ENCODE measurements at places on chromosomes 11 and 22.

DNA sequence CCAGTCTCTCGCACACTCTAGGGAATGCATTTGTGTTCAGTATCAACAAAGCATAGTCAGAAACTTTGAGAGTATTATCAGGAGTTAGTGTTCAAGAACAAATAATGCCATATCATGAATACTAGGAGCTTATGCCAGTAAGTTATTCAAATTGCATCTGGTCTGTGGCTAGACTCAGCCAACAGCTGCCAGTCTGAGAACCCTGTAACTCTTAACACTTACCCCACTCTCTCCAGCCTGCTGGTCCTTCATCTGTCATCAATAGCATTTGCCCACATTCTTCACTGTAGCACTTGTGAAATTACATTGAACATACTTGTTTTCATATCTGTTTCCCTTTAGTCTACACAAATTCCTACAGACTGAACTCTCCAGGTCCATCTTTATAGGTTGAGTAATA lies 1157.5 kb upstream of the RAG2 start:
- DNase-seq, result no peak

DNA sequence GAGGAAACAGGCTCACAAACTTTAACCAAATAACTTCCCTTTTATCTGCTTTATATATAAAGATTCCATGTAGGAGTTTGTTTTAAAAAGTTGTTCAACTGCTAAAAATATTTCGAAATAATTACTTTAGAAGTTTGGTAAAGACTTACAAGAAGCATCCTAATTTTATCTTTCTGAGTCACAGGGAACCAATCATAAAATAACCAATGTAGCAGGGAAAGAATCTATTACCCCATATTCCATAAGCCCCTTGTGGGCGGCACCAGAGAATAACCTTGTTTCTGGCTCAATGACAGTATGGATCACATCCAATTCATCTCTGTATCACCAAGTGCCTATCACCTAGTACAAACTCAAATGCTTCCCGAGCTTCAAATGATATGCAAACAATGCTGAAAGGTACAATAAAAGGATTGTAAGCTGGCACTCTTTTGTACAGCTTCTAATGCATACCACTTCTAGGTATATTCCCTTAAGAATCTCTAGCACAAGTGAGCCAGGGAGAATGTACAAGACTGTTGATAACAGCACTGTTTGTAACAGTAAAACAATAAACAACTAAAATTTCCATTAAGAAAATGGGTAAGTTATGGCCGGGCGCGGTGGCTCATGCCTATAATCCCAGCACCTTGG lies 158.4 kb downstream of the ATG16L2 start:
- no peak for DNase-seq

DNA sequence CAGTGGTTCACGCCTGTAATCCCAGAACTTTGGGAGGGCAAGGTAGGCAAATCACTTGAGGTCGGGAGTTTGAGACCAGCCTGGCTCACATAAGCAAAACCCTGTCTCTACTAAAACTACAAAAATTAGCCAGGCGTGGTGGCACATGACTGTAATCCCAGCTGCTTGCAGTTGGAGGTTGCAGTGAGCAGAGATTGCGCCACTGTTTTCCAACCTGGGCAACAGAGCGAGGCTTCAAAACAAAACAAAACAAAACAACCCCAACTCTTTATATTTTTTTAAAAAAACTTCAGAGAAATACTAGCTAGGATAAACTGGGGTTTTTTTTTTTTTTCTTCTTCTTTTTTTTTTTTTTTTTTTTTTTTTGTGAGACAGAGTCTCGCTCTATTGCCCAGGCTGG lies 31.8 kb upstream of the RAPSN start:
- DNase-seq, result no peak

DNA sequence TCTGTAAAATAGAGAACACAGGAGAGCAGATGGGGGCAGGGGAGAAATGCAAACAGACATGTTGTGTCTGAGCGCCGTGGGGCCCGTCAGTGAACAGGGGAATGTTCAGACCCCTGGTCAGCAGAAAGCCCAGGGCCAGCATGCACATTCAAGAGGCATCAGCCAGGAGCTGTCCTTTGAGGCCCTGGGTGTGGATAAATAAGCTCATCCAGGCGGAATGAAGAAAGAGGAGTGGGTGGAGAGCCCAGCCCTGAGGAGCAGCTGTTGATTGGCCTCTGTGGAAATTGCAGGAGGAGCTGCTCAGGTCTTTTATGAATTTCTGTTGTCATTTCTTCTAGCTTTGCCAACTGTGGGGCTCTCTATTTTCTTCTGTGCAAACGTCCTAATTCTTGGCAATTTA lies 49.7 kb upstream of the CECR2 start:
- no peak for DNase-seq

- DNase-seq, result no peak
These were observed 49.1 kb downstream of the KIRREL3 start for GRCh38 chr11:126951465-126951864.

DNA sequence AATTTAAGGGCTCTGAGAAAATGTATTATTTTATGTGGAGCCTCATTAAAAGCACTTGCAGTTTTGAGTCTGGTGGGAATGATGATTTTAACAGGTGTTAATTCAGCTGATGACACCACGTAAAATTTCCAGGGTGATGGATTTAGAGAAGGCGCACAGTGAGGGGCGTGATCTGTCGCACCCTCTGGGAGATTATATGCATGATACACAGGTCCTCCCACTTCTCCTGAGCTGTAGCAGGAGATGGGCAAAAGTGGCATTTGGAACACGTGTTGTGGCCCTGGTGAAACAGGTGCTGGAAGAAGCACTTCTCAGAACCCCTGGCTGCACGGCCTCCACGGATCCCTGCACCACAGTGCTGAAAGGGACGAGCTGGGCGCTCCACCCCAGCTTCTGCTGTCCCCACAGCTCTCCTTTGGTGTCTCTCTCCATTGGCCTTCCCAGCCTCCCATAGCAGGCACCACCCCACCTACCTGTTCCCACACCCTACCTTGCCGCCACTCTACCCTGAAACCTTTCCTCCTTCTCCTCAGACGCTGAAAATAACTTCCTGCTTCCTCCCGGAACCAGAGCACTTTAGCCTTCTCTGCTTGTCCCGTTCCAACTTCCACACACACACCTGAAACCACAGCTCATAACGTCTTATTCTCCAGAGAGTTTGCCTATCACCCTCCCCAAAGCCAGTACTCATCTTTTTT lies 6.9 kb upstream of the SORL1 start:
- no peak for DNase-seq

DNA sequence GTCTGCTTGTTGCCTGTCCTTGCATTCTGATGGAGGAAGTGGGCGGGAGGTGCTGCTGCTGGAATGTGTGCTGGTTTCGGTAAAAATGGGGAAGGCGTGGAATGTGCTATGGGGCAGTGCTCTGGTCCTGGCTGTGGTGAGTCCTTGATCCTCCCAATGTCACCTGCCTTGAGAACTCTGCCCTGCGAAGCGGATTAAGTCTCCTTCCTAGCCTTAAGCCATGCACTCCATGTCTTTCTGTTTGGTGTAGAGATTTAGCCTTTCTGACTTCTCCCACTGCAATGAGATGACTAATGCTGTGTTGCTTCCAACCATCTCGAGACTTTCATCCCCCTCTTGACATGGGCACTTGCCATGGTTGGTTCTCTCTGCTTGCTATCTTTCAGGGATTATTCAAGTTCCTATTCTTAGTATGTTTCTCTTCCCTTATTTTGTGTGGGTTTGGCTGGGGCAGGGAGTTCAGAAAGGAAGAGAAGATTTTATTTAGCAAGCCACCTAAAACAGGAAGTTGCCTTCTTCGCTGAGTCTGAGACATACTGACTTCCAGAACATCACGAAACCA lies 687.9 kb downstream of the NTM start:
- DNase-seq, result peak; percentile 46

- DNase-seq, result no peak
These were observed 555 bp downstream of the TP53I11 start for GRCh38 chr11:44950031-44950624.

DNA sequence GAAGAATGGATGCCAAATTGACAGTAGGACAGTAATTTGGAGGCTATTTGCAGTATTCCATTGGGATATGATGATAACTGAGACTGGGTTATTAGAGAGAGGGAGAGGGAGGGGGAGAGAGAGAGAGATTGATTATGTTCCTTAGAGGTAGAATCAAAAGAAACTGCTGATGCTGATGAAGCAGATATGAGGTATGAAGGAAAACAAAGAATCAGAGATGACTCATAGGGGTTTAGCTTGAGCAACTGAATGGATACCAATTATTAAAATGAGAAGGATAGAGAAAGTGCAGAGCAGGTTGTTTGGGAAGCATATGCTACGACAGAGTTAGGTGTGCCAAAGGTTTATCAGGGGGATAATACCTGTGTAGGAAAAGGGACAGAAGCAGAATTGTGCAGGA lies 12.8 kb upstream of the NUCB2 start:
- DNase-seq, result no peak

- DNase-seq, result no peak
These were observed 20.2 kb downstream of the C11orf96 start for GRCh38 chr11:43962383-43963278.

DNA sequence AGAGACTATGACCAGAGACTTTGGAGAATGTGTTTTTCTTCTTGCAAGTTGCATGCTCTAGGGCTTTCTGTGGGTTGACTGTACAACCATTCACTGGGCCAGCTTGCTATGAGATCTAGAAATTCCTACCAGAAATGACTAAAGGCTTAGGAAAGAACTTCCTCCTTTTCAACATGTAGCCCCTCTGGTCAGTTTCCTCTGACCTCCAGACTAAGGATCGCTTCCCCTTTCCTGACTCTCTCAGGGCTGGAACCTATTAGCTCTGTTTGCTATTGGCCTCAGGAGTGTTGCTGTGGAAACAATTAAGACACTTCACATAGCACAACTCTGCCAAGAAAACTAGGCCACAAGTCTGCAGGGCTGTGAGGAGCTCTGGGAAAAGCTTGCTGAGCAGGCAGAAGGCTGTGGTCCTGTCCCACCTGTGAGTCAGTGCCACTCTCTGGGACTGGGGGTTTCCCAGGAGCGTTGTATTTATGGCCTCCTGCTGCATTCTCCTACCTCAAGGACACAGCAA lies 10.7 kb downstream of the CRY2 start:
- peak; percentile 31 for DNase-seq

GRCh38 chr22:31848411-31848810 lies 94.6 kb downstream of the DEPDC5 start:
- no peak for DNase-seq

GRCh38 chr11:112161012-112161411 lies 2.9 kb downstream of the IL18 start:
- no peak for DNase-seq

- no peak for DNase-seq
These were observed 626.8 kb downstream of the TBC1D22A start for GRCh38 chr22:47389201-47389600.

DNA sequence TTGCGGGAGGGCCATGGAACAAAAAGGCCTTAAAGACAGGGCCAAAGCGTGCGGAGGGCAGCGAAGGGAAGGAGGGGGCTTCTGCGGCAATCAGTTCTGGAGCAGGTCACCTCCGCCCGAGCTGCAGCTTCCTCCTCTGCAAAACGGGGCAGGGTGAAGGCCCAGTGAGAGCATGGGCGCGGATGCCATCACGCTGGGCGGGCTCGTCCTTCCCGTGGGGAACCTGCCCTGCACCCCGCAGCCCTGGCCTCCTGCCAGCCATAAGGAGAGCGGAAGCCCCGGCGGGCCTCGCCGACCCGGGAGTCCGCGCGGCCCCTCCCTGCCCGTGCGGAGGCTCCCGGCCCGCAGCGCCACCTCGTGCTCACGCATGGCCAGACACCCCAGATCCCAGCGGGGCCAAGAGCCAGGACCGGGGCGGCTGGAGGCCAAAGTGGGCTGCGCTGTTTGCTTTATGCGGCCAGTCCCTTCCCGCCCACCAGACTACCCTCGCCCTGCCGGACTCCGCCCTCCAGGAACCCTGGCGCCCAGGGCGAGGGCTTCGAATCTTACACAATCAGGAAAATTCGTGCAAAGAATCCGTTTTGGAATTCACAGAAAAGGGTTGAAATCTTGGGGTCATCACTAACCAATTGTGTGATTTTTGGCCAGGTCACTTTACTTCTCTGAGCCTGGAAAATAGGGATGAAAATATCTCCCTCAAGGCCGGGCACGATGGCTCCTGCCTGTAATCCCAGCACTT lies 16.1 kb downstream of the TSKU start:
- peak; percentile 84 for DNase-seq

DNA sequence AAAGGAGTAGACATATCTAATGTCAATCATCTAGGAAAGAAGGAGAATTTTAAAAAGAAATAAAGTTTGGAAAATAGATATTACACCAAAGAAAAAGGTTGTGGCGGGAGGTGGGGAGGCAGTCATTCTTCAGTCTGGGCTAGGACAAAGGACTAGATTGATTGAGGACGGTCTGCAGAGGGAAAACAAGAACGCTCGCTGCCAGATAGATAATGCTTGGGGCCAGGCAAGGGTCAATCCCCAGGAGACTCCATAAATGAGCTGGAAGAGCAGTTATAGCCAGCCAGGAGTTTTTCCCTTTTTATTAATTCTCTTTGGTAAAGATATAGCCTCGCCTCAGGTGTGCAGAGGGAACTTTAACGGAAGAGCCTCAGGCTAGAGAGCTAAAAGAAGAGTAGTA lies 6.3 kb downstream of the TRPC6 start:
- no peak for DNase-seq

DNA sequence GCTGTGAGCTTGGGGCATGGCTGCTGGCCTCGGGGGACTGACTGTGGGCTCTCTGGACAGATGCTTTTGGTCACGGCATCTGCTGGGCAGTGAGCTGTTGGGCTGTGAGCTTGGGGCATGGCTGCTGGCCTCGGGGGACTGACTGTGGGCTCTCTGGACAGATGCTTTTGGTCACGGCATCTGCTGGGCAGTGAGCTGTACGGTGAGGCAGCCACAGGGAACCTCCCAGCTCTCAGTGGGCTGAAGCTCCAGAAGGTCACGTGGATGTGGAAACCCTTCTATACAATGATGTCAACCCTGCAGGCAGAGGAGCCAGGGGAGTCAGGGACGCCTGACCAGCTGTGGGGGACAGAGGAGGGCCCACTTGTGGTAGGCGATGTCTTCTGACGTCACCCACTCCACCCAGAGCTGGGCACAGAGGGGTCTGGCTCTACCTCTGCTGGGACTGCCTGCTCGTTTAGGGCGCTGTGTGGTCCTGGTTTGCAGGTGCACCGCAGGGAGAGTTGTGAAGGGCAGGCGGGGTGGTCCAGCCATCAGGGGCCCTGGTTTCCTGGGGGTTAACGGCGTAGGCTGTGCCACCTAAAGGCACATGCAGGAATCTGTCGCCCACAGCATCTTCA lies 1331.3 kb downstream of the BRD1 start:
- no peak for DNase-seq

DNA sequence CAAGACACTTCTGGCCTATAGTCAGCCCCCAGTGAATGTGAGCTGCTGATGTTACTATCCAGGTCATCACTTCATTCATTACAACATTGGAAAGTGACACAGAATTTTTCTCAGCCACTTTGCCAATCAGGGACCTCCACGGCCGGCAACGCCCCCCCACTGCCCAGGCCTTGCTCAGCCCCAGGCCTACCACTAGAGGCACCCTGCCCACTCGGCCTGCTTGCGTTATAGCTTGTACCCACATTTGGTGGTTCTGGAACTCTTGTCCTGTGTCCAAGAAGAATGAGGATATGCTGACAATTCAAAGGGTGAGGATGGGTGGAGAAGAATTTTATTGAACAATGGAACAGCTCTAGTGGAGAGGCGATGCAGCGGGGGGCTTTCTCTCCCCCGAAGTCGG lies 96.2 kb downstream of the TSPAN18 start:
- no peak for DNase-seq
